Myometrial cell (primary cell): ENCODE measurements at places on chromosomes 12 and 14. TPM values are rescaled to one million over a fixed set of nuclear protein-coding genes. Genes with fewer than 3 reads are reported as not detected.

Gene EXOC5
- total RNA-seq, result 39.2 and 48.6 TPM in 2 replicates

Gene CD163
- total RNA-seq, result not detected in 2 replicates

Gene ASCL1
- total RNA-seq, result not detected in 2 replicates

Gene TUBA1C
- total RNA-seq, result 1,437 and 1,599 TPM in 2 replicates

Gene SLC25A21
- 1.2 and 2.0 TPM in 2 replicates for total RNA-seq

Gene ADGRD1
- total RNA-seq, result not detected in 2 replicates

Gene ITGA7
- total RNA-seq, result 1.2 and 1.8 TPM in 2 replicates

Gene GON7
- total RNA-seq, result 14.7 and 19.7 TPM in 2 replicates

Gene SYNDIG1L
- total RNA-seq, result not detected in 2 replicates

Gene RD3L
- total RNA-seq, result not detected in 2 replicates

Gene KRT74
- total RNA-seq, result not detected in 2 replicates

Gene MAP1LC3B2
- 0.29 and 0.53 TPM in 2 replicates for total RNA-seq

Gene SSPN
- total RNA-seq, result 8.1 and 10.1 TPM in 2 replicates

Gene ANG
- total RNA-seq, result 7.5 and 12.1 TPM in 2 replicates

Gene CLEC6A
- not detected in 2 replicates for total RNA-seq

Gene DPPA3
- not detected in 2 replicates for total RNA-seq

Gene INHBC
- not detected in 2 replicates for total RNA-seq

Gene KRT79
- not detected in 2 replicates for total RNA-seq

Gene TAS2R7
- not detected in 2 replicates for total RNA-seq

Gene TAC3
- not detected in 2 replicates for total RNA-seq

Gene PDE3A
- total RNA-seq, result 0.58 and 0.71 TPM in 2 replicates

Gene CLEC12A
- not detected in 2 replicates for total RNA-seq

Gene TMEM30B
- not detected in 2 replicates for total RNA-seq

Gene KDM5A
- 22.7 and 37.2 TPM in 2 replicates for total RNA-seq

Gene APOLD1
- 6.6 and 7.6 TPM in 2 replicates for total RNA-seq

Gene SLCO1B1
- not detected in 2 replicates for total RNA-seq

Gene GAS2L3
- 19.9 and 25.5 TPM in 2 replicates for total RNA-seq

Gene LRP1-AS
- total RNA-seq, result not detected in 2 replicates

Gene GUCY2C
- not detected in 2 replicates for total RNA-seq

Gene C14orf132
- 9.5 and 12.6 TPM in 2 replicates for total RNA-seq

Gene PLA2G1B
- not detected in 2 replicates for total RNA-seq

Gene NANOG
- not detected in 2 replicates for total RNA-seq

Gene SOAT2
- total RNA-seq, result 0.18 and 0.29 TPM in 2 replicates

Gene RAB3IP
- 2.3 and 5.2 TPM in 2 replicates for total RNA-seq

Gene BBOF1
- total RNA-seq, result 4.0 and 10.6 TPM in 2 replicates

Gene KCNH5
- not detected in 2 replicates for total RNA-seq

Gene ST8SIA1
- total RNA-seq, result not detected in 2 replicates

Gene RNU4-1
- under 0.01 TPM in 1 of 2 replicates, not detected in the other for total RNA-seq

Gene PITPNM2
- 2.9 and 4.6 TPM in 2 replicates for total RNA-seq

Gene IL23A
- not detected in 2 replicates for total RNA-seq

Gene CAPZA3
- not detected in 2 replicates for total RNA-seq

Gene KRT75
- not detected in 2 replicates for total RNA-seq

Gene TPH2
- total RNA-seq, result not detected in 2 replicates

Gene PGAM5
- total RNA-seq, result 32.3 and 39.2 TPM in 2 replicates

Gene OTUB2
- 1.6 and 4.0 TPM in 2 replicates for total RNA-seq

Gene TIMM9
- total RNA-seq, result 68.2 and 85.0 TPM in 2 replicates

Gene TSHR
- total RNA-seq, result not detected in 2 replicates

Gene NYNRIN
- 11.9 and 12.1 TPM in 2 replicates for total RNA-seq

Gene SLC16A7
- 11.0 and 29.4 TPM in 2 replicates for total RNA-seq

Gene KITLG
- 8.1 and 11.3 TPM in 2 replicates for total RNA-seq

Gene GRIN2B
- total RNA-seq, result not detected in 2 replicates

Gene MYO1H
- not detected in 2 replicates for total RNA-seq

Gene TESPA1
- not detected in 2 replicates for total RNA-seq

Gene PTPRB
- not detected in 2 replicates for total RNA-seq

Gene ETV6
- total RNA-seq, result 5.5 and 6.6 TPM in 2 replicates

Gene ADCY4
- not detected in 2 replicates for total RNA-seq

Gene TTC9
- total RNA-seq, result not detected in 2 replicates

Gene ARHGAP9
- total RNA-seq, result 0.18 TPM in 1 of 2 replicates, not detected in the other

Gene NTN4
- total RNA-seq, result 0.58 and 0.71 TPM in 2 replicates

Gene AHNAK2
- total RNA-seq, result 22.5 and 26.1 TPM in 2 replicates
